T-helper 1 cell (primary cell): ENCODE measurements at places on chromosomes 3 and 15.

- DNase-seq, result no peak
Observed at GRCh38 chr15:32824777-32825176, 107.0 kb downstream of the GREM1 start.

DNA sequence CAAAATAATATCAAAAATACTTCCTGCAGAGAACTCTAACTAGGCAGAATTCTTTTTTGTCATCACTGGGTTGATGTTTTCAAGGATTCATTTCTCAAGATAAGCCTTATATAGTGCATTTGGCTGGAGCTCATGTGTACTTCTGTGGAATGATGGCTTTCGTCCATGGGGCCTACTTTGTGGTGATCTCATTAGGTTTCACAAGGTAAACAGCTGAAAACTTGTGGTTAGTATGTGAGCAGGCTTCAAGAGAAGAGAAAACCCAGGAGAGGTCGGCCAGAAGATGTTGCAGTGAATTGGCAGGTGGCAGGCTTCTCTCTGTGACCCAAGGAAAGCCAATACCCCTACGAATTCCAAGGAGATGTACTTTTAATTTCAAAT lies 121.4 kb upstream of the PHLDB2 start:
- DNase-seq, result no peak

DNA sequence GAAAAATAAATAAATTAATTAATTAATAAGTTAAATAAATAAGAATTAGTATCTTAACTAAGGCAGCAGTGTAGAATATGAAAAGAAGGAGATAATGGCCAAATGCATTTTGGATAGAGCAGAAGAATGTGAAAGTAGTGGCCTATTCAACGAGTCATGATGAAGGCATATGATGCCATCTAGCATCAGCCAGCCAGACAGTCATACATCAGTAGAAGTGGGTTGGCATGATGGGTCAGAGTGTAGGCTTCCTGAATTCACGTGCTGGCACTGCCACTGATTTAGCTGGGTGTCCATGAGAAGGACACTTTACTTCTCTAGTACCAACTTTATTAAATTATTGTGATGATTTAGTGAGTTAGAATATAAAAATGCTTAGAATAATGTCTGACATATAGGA lies 256.1 kb upstream of the ARPP21 start:
- no peak for DNase-seq

DNA sequence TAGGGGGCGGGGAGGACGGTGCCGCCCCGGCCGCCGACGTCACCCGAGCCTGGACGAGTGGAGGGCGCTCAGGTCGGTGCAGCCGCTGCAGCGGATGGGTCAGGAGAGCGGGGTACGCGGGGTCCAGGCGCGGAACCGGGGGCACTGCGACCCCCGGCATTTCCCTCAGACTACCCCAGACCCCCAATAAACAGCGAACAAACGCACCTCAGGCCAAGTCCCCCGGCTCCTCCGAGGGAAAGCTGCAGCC lies 78.9 kb downstream of the IQSEC1 start:
- DNase-seq, result no peak

GRCh38 chr3:94406595-94406994 lies 343.7 kb downstream of the NSUN3 start:
- no peak for DNase-seq

DNA sequence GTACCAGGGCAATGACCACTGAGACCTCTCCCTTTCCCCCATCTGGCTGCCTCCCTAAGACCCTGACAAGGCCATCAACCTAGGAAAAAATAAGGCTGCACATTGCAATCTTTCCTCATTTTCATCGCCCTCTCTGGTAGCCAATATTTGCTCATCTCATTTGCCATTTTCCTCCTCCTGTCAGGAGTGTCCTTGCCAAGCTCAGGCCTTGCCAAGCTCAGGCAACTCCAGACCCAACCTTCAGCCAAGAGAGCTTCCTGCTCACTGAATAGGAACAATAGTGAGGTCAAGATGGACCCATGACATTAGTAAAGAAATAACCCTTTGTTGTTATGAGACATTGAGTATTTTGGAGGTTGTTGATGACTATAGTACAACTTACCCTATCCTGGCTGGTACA lies 380.3 kb downstream of the RSL24D1 start:
- no peak for DNase-seq

- no peak for DNase-seq
Observed at GRCh38 chr3:15387171-15387581, 40.2 kb downstream of the METTL6 start.

DNA sequence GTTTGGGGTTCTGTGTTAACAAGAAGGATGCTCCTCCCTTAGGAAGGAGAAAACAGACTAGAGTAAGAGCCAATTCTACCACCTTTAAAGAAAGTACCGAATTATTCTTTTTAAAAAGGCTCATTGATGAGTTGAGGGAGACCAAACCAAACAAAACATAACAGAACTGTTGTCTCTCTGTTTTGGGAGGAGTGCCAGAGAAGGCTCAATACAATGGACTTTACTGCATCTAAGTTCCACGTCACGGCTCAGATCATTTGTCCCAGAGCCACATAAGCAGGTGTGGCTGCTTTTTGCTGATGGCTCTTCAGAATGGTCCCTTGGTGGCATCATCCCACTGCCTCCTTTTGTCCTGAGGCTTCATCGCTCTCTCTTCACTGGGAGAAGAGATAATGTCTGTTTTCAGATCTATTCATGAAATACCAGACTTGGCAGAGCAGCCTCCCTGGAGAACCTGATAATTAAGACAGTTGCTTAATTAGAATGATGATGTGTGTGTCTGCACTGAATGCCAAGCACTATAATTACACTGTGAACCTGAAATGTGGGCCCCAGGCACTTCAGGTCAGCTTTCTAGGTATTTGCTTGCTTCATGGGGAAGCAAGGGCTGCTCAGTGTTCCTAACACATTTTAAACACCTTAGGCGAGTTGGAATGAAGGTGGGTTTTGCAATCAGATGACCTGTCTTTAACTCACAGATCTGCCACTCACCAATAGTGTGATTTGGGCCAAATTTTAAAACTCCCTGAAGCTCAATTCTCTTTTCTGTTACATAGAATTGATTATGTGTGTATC lies 335.2 kb upstream of the MCTP2 start:
- no peak for DNase-seq

DNA sequence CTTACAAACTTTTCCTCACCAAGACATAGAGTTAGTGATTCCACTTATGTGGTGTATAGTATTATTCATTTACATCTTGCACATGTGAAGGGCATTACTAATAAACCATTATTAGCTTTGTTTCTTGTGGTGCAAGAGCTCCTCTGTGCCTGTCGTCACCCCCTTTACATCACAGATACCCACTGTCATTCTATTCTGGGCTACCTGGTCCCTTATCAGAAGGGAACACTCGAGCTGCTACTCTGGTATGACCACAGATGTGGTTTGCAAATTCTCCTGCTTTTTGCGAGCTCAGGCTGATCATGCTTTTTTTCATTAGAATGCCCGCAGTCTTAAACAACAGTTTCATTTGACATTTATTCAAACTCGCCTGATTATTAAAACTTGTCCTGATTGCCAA lies 13.9 kb upstream of the SENP2 start:
- DNase-seq, result no peak

GRCh38 chr15:71435552-71435951 lies 320.3 kb downstream of the THSD4 start:
- DNase-seq, result no peak

DNA sequence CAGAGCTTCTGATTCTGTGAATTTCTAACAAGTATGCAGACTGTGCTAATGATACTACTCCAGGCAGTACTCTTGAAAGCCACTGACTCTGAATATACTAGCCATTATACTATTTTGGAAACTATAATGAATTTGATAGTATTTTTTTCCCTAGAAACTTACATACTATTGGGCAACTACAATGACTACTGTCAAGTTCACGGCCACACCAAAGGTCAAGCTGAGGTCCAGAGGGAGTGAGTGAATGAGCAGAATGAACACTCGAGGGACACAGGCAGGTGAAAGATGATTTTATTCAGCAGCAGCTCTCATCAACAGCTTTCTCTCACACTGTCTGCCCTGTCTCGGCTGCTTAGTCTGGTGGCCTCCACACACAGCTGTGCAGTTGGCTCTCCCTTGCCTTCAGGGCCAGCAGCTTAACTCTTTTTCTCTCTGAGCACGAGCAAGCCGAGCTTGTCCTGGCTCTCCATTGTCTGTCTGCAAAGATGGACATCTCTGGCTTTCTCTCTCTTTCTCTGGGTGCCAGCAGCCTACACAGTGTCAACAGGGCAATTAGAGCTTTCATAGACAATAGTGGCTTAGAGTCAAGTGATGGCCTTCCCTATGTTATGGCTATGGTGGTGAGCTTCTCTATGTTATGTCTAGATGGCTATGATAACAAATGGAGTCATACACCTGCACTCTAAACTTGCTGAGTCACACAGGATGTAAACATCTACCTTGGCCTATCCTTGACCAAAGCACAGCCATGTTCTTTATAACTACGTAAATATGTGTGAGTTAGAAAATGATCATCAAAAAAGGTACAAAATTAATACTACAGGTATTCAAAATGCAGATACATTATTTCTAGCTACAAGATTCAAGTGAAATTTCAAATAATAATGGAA lies 362.4 kb downstream of the CGGBP1 start:
- DNase-seq, result no peak

GRCh38 chr3:115633467-115633866 lies 10.2 kb downstream of the GAP43 start:
- no peak for DNase-seq

GRCh38 chr3:65807225-65807624 lies 231.5 kb downstream of the MAGI1 start:
- no peak for DNase-seq

- DNase-seq, result no peak
Observed at GRCh38 chr3:183764847-183765731, 60.3 kb downstream of the MAP6D1 start.

- no peak for DNase-seq
Observed at GRCh38 chr3:150945226-150946032, 27.1 kb downstream of the CLRN1 start.

DNA sequence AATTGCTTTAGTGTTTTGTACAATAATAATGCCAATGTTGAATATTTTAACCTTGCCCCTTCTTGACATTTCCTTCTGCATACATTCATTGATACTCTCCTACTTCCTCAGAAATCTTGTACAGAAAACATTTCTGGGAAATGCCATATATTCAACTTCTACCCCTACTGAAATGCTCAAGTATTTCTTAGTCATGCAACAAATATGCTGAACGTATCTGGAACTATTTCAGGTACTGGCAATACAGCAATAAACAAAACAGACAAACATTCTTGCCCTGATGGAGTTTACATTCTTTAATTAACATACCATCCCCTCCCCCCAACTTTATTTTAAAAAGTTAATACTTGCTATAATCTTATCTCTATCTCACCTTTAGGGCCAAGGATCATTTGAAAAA lies 147.2 kb downstream of the STAG1 start:
- no peak for DNase-seq

DNA sequence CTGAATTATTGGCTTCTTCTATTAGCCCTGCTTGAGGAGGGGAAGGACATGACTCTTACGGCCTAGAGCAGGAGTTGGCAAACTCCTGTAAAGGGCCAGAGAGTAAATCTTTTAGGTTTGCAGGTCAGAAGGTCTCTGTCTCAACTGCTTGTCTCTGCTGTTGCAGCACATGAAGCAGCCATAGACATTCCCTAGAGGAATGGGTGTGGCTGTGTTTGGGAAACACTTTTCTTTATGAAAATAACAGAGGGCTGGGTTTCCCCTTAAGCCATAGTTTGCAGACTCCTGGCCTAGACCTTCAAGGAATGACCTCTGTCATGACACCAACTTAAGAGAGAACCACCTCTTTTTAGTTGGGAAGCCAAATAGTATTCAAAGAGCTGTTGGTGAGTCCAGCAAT lies 10.3 kb downstream of the TRAK1 start:
- no peak for DNase-seq

- no peak for DNase-seq
Observed at GRCh38 chr3:68953816-68954444, 21.6 kb upstream of the TAFA4 start.

DNA sequence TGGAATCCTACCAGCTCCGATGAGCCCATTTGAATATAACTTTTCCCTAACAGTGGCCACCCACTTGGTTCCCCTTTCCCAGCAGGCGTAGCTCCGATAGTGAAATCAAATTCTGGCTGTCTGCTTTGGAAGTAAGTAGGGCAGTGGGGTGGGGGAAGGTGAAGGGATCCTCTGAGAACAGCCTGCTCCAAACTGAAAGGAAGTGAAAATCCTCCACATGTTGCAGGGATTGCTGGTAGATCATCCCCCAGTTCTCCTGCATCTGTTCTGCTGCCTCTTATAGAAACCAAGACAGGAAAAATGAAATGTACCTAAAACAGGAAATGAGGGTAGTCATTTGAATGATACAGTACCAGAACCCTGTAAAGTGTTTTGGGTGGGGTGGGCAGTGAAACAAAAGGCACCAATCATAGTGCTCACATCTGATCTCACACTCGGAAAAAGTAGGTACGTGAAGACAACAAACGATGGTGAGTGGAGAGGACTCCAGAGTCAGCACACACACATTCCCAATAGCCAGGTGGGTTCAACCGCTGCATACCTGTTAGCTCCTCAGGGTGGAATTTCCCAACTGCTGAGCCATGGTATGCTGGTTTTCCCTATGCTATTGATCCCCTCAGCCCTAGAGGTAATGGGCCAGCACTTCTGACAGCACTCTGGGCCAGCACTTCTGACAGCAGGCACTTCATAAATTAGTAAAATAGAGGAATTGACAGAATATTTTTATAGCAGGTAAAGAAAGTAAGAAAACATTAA lies 304.9 kb upstream of the ADAMTS9 start:
- no peak for DNase-seq

DNA sequence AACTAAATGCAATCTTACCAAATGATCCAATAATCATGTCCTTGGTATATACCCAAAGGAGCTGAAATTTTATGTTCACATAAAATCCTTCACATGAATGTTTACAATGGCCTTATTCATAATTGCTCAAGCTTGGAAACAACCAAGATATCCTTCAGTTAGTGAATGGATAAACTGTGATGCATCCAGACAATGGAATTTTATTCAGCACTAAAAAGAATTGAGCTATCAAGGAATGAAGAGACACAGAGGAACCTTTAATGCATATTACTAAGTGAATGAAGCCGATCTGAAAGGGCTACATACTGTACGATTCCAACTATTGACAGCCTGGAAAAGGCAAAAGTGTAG lies 168.4 kb downstream of the PDE8A start:
- no peak for DNase-seq

DNA sequence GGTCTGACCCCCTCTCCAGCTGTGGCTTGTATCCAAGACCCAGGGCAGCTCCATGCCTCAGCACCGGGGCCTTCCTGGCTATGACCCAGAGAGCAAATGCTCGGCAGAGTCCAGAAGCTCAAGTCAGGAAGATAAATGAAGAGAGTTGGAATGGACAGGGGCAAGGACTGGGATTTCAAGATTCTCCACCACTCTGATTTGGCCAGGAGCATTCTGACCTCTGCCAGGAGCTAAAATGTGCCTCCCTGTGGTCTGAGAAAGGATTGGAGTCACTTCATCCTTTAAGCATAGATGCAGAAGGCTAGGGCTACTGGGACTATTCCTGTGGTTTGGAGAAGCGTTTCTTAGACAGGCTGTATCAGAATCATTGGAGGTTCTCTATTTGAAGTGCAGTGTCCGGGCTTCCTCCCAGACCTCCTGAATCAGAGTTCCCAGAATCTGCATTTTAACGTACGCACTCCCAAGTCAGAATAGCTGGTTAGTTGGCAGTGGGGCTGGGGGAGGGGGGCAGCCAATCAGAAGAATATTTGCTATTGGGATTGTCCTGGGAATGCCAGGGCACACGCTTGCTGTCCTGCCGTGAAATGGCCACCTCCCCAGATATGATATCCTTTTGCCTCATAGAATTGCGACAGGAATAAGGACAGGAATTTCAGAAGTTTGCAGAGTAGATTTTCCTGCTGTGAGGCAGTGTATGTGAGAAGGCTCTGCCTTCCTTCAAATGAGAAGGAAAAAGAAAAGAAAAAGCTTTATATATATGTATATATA lies 57.4 kb downstream of the HRH1 start:
- no peak for DNase-seq
